ENCODE measurements at places on chromosomes 2 and 18.

DNA sequence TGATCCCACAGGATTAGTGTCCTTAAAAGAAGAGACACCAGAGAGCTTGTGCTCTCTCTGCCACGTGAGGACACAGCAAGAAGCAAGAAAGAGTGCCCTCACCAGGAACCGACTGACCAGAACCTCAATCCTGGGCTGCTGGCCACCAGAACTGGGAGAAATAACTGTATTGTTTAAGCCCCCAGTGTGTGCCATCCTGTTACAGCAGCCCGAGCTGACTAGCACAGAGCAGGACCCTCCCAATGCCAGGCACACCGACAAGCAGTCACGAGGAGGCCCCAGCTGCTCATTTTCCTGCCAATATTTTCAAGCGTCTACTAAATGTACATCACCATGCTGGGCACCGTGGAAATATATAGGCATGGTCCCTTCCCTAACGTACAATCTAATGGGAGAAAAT, 17.1 kb downstream of the FAM178B start:
- ATAC-seq: no peak

DNA sequence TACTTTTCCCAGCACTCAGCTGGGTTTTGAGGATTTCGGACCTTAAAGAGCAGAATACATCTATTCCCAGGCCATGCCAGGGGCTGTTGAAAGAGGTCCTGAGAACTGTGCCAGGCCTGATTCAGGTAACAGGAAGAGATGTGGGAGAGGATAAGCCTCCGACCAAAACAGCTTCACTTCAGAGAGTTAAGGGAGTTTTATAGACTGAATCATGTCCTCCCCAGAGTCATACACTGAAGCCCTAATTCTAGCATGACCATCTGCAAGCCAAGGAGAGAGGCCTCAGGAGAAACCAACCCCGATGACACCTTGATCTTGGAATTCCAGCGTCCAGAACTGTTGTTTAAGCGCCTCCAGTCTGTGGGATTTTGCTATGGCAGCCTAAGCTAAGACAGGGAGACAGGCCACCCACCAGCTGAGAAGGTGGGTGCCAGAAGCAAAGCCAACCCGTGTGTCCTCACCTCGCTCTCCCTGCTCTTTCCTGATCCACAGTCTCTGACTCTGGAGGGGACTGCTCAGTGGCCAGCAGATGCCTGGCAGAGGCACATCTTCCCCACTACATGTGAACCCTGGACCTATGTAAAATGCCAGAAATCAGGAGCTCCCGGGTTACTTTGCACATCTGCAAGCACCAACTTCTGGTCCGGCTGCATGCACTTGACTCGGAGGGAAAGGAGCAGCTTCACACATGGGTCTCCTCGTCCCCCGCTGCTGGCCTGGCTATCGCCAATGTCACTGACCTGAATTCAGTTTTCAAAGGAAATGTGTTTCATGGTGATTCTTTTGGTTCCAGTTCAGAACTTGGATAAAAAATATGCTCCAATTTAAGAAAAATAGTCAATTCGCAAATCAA, 116.8 kb upstream of the EPC2 start:
- ATAC-seq: peak; percentile 63

DNA sequence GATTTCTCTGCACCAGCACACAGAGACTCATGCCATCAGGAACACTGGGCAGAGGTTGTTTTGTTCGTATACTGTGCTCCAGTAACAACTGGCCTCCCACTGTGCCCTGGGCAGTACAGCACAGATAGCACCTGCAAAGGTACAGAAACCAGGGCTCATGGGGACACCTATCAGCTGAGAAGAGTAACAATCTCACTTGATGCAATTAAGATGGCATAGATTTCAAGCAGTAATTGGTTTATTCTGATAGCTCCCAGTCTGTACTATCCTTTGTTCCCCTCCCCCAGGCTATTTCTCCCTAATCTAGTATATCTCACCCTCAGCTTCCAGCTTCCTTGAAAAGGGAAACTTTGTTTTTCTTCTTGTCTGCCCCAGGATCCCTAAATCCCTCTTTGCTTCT, 343.9 kb upstream of the MMADHC start:
- no peak for ATAC-seq

DNA sequence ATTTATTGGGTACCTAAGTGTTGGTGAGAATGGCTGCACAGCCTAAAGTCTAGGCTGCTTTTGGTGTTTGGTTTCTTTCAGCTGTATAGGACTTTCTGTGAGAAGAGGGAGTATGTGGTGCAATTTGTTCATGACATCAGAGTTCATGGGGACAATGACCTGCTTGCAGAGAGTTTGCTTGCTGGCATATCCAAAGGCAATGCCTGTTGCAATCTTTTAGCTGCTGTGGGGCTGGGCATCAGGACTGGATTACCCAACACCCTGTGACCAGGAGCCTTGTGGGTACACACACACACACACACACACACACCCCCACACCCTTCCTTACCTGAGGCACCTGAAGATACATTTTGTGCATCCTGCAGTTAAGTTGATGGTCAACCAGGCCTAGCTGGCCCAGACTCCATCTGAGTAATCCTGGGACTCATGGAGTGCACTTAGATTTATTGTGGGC, 68.4 kb downstream of the LIPG start:
- ATAC-seq: no peak

DNA sequence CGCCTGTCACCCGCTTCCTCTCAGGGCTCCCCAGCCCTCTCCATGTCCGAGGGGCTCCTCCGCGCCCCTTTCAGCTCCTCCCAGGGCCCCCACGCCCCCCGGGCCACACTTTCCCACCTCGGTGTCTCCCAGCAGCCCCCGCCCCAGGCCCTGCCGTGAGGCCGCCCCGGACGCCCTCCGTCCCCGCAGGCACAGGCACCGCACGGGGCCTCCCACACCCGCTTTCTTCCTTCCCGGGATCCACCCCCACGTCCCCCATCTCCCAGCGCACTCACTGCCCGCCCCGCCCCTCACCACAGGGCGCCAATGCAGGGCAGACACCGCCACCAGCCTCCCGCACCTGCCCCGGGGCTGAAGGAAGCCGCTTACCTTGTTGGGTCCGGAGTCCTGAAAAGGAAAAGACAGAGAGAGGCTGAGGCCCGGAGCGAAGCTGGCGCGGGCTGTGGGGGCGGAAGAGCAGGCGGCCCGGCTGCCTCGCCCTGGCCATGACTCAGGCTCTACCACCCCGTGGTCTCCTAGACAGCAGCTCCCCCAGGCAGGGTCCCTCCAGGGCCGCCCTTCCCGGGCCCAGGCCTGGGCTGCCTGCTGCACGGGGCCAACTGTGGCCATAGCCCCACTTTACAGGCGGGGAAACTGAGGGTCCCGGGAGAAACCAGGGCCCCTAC, 37.7 kb downstream of the KIF1A start:
- ATAC-seq: no peak

Measured in activated T-helper 17 cell treated with anti-CD3 and anti-CD28 coated beads, Interleukin-2, amount 50 U/mL, for 72 hours (primary cell).